A549 treated with CpdA at 1 μM for 4 hours (cell line): ENCODE measurements at places on chromosomes 6 and 20. TPM values are rescaled to one million over a fixed set of nuclear protein-coding genes. Genes with fewer than 3 reads are reported as not detected.

PNPLA1 gene
- total RNA-seq, result 0.05 TPM in 1 of 5 replicates, not detected in the others

CGAS gene
- 5.3 to 7.1 TPM (median 5.5 TPM) in 5 replicates for total RNA-seq

KDM1B gene
- total RNA-seq, result 7.6 to 8.7 TPM (median 8.3 TPM) in 5 replicates

KCNK16 gene
- not detected in 5 replicates for total RNA-seq

NKAIN2 gene
- total RNA-seq, result not detected in 5 replicates

KCNQ2 gene
- 0.50 to 0.68 TPM (median 0.60 TPM) in 5 replicates for total RNA-seq

IFT52 gene
- total RNA-seq, result 28.0 to 40.1 TPM (median 30.7 TPM) in 5 replicates

C6orf132 gene
- total RNA-seq, result 1.1 to 1.8 TPM (median 1.7 TPM) in 5 replicates

OTOR gene
- not detected in 5 replicates for total RNA-seq

CYP39A1 gene
- total RNA-seq, result 0.05 to 0.12 TPM (median 0.06 TPM) in 3 of 5 replicates, not detected in the others

SLC17A3 gene
- total RNA-seq, result 0.95 to 1.5 TPM (median 1.2 TPM) in 5 replicates

LY86 gene
- not detected in 5 replicates for total RNA-seq

BMP5 gene
- 0.02 to 0.07 TPM (median 0.05 TPM) in 3 of 5 replicates, not detected in the others for total RNA-seq

RBM24 gene
- 9.3 to 12.2 TPM (median 11.0 TPM) in 5 replicates for total RNA-seq

VNN1 gene
- 0.03 to 0.13 TPM (median 0.11 TPM) in 4 of 5 replicates, not detected in the other for total RNA-seq

RIN2 gene
- total RNA-seq, result 32.3 to 39.0 TPM (median 32.5 TPM) in 5 replicates

PDE7B gene
- 1.2 to 2.2 TPM (median 1.6 TPM) in 5 replicates for total RNA-seq

SLC17A9 gene
- 0.05 to 0.08 TPM in 2 of 5 replicates, not detected in the others for total RNA-seq

TOX2 gene
- 7.8 to 10.3 TPM (median 10.0 TPM) in 5 replicates for total RNA-seq

COL9A1 gene
- 0.07 to 0.09 TPM in 2 of 5 replicates, not detected in the others for total RNA-seq

DEFB115 gene
- not detected in 5 replicates for total RNA-seq

SLC22A23 gene
- total RNA-seq, result 8.4 to 12.1 TPM (median 10.6 TPM) in 5 replicates

CLDN20 gene
- not detected in 5 replicates for total RNA-seq

MRAP2 gene
- total RNA-seq, result 1.1 to 1.5 TPM (median 1.2 TPM) in 5 replicates

CFB gene
- 1.4 to 3.1 TPM (median 2.1 TPM) in 5 replicates for total RNA-seq

GSTA3 gene
- total RNA-seq, result not detected in 5 replicates

CST4 gene
- total RNA-seq, result not detected in 5 replicates

PRR18 gene
- 0.11 to 0.25 TPM (median 0.17 TPM) in 5 replicates for total RNA-seq

KHDC1L gene
- 0.25 to 0.66 TPM (median 0.31 TPM) in 3 of 5 replicates, not detected in the others for total RNA-seq

TRIM10 gene
- total RNA-seq, result not detected in 5 replicates

CCN2 gene
- total RNA-seq, result 19.2 to 27.8 TPM (median 21.9 TPM) in 5 replicates

LINC00237 gene
- not detected in 5 replicates for total RNA-seq

SPATS1 gene
- not detected in 5 replicates for total RNA-seq

NRM gene
- 22.2 to 29.6 TPM (median 27.7 TPM) in 5 replicates for total RNA-seq

TUBB1 gene
- total RNA-seq, result 0.06 TPM in 1 of 5 replicates, not detected in the others

LRRC73 gene
- 0.51 to 1.4 TPM (median 1.1 TPM) in 5 replicates for total RNA-seq

CDSN gene
- total RNA-seq, result not detected in 5 replicates

RAB44 gene
- total RNA-seq, result 0.03 to 0.06 TPM (median 0.05 TPM) in 3 of 5 replicates, not detected in the others

ITCH gene
- 21.8 to 36.6 TPM (median 30.5 TPM) in 5 replicates for total RNA-seq

CCN6 gene
- not detected in 5 replicates for total RNA-seq

DCDC2 gene
- 2.6 to 4.1 TPM (median 3.0 TPM) in 5 replicates for total RNA-seq
